CD4-positive, alpha-beta memory T cell (primary cell): ENCODE measurements at places on chromosomes 2 and 18. TPM values are rescaled to one million over a fixed set of nuclear protein-coding genes. Genes with fewer than 3 reads are reported as not detected.

GRCh38 chr18:10367836-10368235 is 86.6 kb upstream of the APCDD1 start:
- H3K27me3 ChIP-seq = no peaks in the 10 kb centered on the region
- no peaks in the 10 kb centered on the region for H3K36me3 ChIP-seq
- no peak overlapping the region for H3K27ac ChIP-seq
- no peaks in the 10 kb centered on the region for H3K4me1 ChIP-seq
- DNase-seq = no peak

- no peak overlapping the region for H3K4me3 ChIP-seq
- no peak for DNase-seq
- H3K27ac ChIP-seq = no peak overlapping the region
- H3K36me3 ChIP-seq = no peaks in the 10 kb centered on the region
These were observed 9.8 kb upstream of the GPC1 start for GRCh38 chr2:240425697-240426096.

GRCh38 chr2:219547621-219548020 is 3.8 kb downstream of the TMEM198 start:
- H3K27me3 ChIP-seq = peaks cover 6% of the 10 kb centered on the region
- H3K4me1 ChIP-seq = peaks cover 23% of the 10 kb centered on the region
- H3K4me3 ChIP-seq = no peak overlapping the region
- no peaks in the 10 kb centered on the region for H3K36me3 ChIP-seq
- no peak for DNase-seq

The CSRNP3 gene
- total RNA-seq = not detected

The CPLX4 gene
- not detected for total RNA-seq

DNA sequence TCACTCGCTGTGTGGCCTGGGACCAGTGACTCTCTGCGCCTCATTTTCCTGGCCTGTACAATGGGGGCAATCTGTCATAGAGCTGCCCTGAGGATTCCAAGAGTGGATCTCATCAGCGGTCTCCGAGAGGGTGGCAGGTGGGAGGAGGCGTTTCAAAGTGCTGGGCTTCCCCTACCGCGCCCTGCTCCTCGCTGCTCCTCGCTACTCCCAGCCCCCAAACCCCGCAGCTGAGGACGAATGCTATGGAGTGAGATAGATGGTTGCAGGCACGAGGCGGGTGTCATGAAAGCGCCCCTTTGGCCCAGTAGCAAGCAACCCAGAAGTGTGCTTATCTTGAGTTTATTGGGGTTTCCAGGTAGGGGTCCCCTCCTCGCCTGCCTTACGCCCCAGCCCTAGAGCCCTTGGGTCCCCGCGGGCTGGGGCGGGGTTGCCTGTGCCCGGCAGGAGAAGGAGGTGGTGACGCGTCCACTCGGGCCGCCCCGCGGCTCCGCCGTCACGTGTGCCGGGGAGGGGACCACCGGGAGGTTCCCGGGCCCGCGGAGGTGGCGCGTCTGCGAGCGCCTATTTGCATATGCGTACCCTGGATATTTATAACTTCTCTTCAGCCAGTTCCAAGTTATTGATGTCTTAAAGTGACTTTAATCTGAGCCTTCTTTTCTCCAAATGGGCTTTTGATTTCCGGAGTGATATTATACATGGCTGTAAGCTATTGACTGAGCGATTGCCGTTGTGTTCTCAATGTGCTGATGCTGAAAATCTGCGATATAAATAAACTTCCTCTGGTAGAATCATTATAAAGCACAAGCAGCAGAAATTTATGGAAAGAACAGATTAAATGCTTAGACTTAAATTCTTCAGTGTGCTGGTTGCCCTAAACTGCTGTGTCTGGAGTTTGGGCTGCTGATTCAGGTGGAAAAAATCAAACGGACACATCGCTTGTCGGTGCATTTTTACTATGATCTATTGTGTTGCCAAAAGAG is 263.7 kb downstream of the ATAD2B start:
- H3K27me3 ChIP-seq = no peaks in the 10 kb centered on the region
- H3K27ac ChIP-seq = no peak overlapping the region
- H3K4me3 ChIP-seq = no peak overlapping the region
- H3K4me1 ChIP-seq = no peaks in the 10 kb centered on the region
- no peak for DNase-seq
